Mammary epithelial cell (primary cell): ENCODE measurements at places on chromosomes 7 and 10.
A peak's percentile ranks its signal among the peaks of the same experiment; 100 is the strongest.

DNA sequence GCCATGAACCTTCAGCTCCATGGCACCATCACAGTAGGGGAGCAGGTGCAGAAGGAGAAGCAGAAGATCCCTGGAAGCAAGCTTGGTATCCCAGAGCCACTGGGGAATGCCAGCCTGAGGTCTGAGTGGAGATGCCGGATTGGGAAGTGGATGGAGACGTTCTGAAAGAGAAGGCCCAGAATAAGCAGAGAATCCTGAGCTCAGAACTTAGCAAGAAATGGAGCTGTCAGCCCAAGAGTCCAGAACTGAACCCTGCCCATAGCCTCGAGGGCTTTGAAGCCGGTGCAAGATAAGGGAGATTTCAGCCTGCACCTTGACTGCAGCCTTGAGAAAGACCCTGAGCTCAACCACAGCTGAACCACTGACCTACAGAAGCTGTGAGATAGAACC is 13.9 kb upstream of the GDF10 start:
- DNase-seq = no peak

DNA sequence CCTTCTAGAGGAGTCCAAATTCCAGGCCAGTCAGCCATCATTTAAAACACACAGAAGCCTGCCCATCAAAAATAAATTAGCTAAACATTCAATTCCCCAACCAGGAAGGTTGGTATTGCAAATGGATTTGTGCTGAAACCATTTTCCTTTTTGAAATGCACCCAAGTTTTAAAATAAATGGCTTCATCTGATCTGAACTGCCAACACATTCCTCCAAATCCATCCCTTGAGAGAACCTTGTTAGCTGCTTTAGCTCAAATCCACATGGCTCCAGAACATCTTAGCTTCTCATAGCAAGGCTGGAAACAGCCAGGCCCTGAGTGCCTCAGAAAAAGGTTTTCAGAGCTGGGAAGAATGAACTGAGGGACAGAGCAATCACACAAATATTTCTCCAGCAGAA is 306.3 kb downstream of the FZD1 start:
- DNase-seq = no peak

DNA sequence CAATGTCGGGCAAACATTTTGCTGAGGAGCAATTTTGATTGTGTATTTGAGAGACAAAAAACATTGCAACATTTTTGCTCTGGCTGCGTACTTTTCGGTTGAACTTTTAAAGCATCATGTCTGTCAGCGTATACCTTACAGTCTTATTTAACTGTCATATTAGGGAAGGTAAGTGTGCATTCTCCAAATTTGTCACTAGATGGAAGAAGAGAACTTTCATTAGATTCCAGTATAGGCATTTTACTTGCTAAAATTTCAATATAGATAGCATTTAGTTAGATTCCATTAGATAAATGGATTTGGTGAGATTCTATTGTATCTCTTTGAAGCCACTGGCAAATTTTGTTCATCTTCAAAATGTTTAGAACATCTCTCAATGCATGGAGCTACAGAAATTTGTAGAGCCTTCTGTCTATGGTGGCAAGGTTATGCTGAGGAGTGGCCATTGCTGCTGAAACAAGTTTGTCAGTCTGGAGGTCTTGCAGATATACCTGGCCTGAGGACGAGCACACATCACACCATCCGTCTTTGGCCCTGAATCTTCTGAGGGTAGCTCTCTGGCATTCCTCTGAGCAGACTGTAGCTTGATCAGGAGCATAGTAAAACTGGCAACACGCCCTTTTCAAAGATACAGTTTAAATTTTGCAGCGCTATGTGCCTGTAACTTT is 437.5 kb upstream of the MBL2 start:
- peak; percentile 39 for DNase-seq

GRCh38 chr10:84291384-84291783 is 37.0 kb upstream of the CCSER2 start:
- DNase-seq = peak; percentile 50

GRCh38 chr10:86535132-86535882 is 13.7 kb upstream of the WAPL start:
- no peak for DNase-seq

GRCh38 chr10:45374350-45375052 is 485 bp downstream of the ALOX5 start:
- DNase-seq = peak; percentile 29

DNA sequence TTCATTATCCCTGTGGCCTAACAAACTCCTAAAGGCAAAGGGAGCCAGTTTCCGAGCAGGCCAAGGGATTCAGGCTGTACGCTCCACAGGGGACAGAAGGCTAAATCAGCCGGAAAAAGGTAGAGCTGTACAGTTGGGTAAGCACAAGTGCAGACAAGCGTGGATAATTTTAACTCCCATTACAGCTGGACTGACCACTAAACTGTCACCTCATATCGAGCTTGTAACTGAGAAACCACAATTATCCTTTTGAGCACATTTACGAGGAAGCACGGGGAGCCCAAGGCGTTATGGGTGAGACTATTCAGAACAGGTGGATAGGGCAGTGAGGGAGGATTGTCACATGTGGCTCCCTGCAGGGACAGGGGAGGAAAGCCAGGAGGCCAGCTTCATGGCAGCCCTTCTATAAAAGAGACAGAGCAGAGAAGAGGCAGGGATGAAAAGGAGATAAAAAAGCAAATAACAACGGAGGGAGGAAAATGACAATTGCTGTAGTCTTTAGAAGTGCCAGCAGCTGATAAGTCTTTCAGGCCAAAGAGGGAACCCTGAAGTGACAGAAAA is 288.0 kb downstream of the FGFR2 start:
- DNase-seq = peak; percentile 65

- DNase-seq = no peak
Measured at GRCh38 chr10:97887399-97887798, 37.8 kb downstream of the GOLGA7B start.

DNA sequence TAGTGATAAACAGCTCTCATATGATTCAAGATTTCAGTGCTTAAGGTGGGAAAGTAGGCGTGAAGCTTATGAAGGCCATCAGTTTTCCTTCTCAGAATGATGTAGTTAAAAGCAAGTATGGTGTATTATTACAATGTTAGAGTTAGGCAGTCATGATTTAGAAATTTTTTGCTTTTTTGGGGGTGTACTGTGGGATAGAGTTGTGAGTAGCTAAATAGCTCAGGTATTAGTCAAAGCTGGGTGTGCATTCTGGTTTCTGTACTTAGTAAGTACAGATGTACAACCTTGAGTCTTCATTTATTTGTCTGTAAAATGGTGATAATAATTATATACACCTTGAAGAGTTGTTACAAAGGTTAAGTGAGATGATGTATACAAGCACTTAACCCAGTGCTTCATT is 52.2 kb downstream of the R3HCC1L start:
- DNase-seq = peak; percentile 47

DNA sequence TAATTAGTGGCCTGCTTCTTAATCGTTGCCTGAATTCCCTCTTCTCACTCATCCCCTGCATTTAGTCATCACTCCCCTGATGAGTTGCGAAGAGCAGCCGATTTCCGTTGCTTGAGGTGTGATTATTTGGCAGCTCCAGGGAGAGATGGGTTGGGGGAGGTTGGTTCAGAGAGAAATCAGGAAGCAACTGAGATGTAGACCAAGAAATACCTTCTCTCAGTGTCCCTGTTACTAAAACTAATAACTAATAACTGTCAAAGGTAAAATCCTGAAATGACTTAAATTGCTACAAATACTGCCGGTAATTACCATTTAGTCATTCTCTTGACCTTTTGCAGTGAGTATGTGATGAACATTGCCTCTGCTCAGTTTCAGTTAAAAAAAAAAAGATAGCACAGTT is 76.9 kb downstream of the ELMO1 start:
- DNase-seq = no peak

DNA sequence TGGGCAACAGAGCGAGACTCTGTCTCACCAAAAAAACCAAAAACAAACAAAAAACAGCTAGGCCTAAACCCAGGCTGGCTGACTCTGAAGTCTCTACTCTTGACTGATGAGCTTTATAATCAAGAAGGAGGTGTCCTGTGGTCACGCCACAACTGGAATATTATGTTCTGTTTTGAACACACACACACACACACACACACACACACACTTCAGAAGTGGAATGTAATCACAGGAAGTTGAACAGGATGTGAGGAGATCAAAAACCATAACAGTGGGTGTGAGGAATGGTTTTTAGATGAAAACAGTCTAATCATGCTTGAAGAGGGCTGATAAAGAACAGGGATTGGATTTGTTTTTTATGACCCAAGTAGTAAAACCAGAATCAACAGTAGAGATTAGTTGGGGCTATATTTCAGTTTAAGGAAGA is 51.1 kb upstream of the IL6 start:
- peak; percentile 29 for DNase-seq

- DNase-seq = no peak
Measured at GRCh38 chr10:44809647-44810046, 101.5 kb upstream of the TMEM72 start.

GRCh38 chr7:20140291-20141001 is 76.7 kb downstream of the MACC1 start:
- no peak for DNase-seq

- DNase-seq = no peak
Measured at GRCh38 chr7:34755008-34755407, 97.0 kb downstream of the NPSR1 start.

DNA sequence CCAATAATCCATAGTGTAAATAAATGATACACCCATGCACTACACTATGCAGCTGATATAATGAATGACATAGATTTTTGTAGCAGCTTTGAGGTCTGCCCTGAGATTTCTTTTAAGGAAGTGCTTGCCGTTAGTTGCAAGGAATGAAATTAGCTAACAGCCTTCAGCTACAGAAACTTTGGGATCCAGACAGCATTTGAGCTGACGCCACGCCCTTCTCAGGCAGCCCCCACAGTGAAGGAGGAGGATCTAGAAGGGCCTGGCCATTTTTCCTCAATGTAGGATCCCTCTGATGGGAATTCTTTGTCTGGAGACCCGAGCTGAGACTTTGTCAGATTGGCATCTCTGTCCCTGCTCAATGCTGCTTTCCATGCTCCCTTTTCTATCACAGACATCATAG is 6.1 kb upstream of the PDK4 start:
- no peak for DNase-seq

DNA sequence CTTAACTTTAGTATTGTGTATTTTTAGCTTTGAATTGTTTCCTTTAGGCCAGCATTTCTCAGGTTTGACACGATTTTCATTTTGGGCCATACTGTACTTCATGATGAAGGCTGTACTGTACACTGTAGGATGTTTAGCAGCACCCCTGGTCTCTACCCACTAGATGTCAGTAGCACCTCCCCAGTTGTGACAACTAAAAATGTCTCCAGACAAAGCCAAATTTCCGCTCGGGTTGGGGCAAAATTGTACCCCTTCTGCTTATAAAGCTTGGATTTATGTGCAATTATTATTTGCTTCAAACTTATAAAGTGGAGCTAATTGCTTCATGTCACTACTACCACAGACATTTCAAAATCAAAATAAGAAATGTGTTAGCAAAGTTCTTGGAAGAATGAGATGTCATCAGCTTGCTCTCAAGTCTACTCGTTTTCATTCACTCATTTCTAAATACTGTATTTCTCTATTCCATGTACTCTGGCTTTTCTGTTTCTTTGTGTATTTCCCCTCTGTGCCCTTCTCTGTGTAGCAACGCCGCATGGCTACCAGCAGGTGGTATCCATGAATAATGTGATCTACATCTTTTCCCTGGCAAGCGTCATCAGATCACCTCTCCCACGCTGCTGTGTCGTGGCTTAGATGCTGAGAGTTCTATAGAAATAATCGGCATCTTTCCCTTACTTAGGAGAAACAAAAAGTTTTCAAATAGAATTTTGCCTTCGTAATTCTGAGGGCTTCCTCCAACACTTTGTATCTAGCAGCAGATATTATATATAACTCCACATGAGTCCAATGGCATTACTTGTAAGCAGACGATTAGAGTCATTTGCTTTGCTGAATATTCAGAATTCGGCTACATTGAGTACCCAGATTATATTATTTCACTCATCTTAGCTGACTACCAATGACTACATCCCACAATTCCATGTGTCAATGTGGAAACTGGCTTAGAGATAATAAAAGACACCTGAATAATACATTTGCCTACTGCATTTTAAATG is 47.8 kb upstream of the CALCR start:
- peak; percentile 18 for DNase-seq

- DNase-seq = no peak
Measured at GRCh38 chr7:80087051-80087770, 47.4 kb upstream of the GNAI1 start.

DNA sequence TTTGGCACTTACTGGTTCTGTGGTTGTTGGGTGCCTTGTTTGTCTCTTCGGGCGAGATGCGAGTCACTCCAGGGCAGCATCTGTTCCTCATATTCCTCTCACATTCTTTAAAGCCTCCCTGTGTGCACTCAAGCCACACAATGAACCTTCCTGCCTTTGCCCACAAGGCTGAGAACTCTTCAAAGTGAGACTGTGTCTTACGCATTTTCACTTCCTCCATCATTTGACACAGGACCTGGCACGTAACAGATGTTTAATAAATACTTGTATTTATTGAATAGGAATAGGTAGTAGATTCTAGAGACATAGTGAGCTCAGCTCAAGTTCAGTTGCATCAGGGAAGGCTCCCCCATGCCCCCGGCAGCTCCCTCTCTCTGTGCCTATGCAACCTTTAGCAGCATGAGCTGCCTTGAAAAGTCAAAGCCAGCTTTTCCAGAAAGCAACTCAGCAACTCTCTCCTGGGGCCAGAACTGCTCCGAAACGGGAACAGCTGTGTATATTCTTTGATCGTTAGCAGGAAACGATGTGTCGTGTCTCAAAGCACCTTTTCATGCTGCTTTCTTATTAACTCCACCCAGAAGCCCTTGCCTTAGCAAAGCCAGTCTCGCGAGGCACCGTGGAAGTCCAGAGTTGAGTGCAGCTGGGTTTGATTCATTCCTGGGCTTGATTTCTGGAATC is 97.5 kb downstream of the PFKFB3 start:
- peak; percentile 40 for DNase-seq

- DNase-seq = peak; percentile 87
Measured at GRCh38 chr10:110336111-110336721, 31.5 kb upstream of the SMNDC1 start.

DNA sequence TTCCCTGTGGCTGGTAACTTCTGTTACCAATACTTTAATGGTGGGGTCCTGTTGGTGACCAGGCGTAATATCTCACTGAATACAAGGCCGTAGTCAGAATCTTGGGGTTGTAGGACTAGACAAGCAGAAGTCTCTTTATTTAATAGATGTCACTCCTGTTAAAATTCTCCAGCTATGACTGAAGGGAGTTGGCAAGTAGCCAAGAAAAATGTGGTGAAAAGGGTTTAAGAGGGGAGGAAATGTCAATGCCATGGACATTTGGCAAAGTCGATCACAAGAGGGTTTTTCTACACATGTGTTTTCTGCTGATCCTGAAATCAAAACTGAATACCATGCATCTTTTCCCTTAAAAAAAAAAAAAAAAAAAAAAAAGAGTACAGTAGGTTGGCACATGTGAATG is 533.5 kb downstream of the AUTS2 start:
- DNase-seq = no peak
